Spleen (tissue), 13 donors: ENCODE measurements at places on chromosomes 5 and 9. TPM values are rescaled to one million over a fixed set of nuclear protein-coding genes. Genes with fewer than 3 reads are reported as not detected.

The TRAF2 gene
- 19.6 TPM for polyA plus RNA-seq

DNA sequence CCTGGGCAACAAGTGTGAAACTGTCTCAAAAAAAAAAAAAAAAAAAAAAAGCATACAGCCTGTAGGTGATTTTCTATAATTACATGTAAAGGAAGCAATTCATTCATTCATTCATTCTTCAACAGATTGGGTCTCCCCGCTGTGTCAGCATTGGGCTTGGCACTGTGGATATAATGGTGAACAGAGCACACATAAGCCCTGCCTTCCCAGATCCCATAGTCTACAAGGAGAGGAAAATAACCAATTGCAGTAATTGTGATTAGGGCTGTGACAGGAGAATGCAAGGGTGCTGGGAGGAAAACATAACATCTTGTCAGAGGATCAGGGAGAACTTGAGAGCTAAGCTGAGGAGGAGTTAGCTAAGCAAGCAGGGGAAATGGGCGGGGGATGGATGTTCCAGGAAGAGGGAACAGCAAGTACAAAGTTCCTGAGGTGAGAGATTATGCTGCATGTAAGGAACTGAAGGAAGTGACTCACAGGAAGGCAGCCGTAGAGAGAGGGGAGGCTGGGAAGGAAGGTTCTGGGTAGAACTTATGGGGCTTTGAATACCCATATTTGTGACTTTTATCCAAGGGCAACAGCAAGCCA is 24.0 kb upstream of the KLF9 start:
- no peak for DNase-seq

- peak; percentile 76 for DNase-seq
Measured at GRCh38 chr5:141875795-141876627, 2.2 kb downstream of the PCDH1 start.

DNA sequence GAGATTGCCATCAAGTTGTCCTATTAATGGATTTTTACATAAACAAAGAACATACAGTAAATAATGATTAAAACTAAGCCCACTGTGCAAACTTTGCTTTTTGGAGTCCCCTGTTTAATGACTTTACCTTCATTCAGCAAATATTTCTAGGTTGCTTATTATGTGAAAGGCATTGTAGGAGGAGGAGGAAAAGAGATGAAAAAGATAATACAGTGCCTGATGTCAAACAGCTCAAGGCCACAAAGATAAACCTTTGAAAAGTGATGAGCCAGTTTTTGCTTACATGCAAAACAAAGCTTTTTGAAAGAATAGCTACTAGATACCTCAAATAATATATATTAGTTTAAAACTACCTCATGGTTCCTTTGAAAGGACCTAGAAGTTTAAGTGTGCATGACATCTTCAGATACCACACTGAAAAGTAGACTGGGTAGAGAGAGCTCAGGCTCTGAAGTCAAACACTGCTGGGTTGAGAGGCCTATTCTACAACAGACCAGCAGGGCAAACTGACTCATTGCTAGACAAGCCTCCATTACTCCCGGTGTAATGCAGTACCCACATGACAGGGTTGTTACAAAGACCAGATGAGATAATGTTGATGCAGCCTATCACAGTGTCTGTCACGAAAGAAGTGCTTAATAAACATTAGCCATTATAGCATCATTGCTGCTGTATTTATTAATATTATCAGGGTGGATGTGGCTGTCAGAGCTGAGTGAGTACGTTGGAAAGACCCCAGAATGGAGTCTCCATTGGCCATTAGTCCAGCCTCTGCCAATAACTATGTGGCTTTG is 11.8 kb downstream of the DEPDC1B start:
- no peak for DNase-seq

GRCh38 chr9:115591584-115591984 is 473.6 kb upstream of the TNC start:
- DNase-seq, result no peak

The FOXD4 gene
- polyA plus RNA-seq, result 0.42 TPM

DNA sequence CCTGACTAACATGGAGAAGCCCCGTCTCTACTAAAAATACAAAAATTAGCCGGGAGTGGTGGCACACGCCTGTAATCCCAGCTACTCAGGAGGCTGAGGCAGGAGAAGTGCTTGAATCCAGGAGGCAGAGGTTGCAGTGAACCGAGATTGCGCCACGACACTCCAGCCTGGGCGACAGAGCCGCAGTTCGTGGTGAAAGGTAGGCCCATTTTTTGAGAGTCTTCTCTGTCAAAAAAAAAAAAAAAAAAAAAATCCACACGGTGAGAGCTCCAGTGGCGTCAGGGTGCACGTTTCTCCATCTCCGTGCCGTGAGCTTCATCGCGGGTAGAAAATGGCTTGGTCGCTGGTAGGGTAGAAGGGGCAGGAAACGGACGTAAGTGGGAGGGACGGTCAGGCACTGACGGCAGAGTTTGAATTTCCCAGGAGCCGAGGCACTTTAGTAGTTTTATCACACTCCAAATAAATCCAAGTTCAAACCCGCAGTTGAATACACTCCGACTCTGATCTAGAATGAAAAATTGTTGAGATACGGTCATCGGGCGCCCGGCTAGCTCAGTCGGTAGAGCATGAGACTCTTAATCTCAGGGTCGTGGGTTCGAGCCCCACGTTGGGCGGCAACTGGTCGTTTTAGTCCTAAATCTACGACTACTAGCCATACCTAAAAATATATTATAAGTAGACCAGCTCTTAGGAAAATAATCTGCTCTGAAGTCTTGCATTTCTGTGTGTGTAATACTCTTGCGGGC is 2.4 kb upstream of the TRIM7 start:
- peak; percentile 85 for DNase-seq

GRCh38 chr9:127336086-127336485 is 60.9 kb upstream of the SLC2A8 start:
- DNase-seq, result no peak
